ENCODE measurements at places on chromosomes 5 and 9.

- peak; percentile 59 for DNase-seq
Measured at GRCh38 chr9:131500377-131500776, 2.3 kb upstream of the POMT1 start.

- no peak for DNase-seq
Measured at GRCh38 chr9:130857864-130858738, 23.0 kb downstream of the ABL1 start.

- no peak for DNase-seq
Measured at GRCh38 chr5:51829691-51830090, 446.4 kb downstream of the ISL1 start.

- DNase-seq = no peak
Measured at GRCh38 chr9:95095641-95096355, 221.7 kb downstream of the FANCC start.

DNA sequence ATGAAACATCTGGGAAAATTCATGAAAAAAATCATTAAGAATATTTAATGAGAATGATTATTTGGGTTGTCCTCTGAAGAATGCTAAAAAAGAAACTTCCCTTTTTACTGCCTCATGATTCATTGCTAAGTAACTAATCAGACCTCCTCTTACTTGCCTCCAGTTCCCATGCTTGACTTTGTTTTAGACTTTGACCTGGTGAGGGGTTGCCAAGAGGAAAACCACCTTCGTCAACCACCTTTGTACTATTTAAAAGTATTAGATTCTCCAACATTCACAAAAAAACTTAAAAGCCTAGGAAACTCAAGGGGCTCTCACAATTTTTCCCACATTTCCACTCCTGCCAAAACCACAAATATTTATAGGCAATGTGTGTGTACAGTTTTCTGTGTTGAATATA lies 115.2 kb upstream of the ST8SIA4 start:
- DNase-seq = no peak

GRCh38 chr9:118729981-118730380 lies 639.3 kb downstream of the BRINP1 start:
- no peak for DNase-seq

GRCh38 chr5:400282-401145 lies 42.5 kb upstream of the EXOC3 start:
- DNase-seq = no peak

- DNase-seq = no peak
Measured at GRCh38 chr9:691825-692400, 149.6 kb upstream of the DMRT1 start.

GRCh38 chr9:95736370-95736769 lies 139.1 kb upstream of the ERCC6L2 start:
- no peak for DNase-seq

GRCh38 chr5:78293851-78294247 lies 649 bp downstream of the AP3B1 start:
- DNase-seq = no peak

DNA sequence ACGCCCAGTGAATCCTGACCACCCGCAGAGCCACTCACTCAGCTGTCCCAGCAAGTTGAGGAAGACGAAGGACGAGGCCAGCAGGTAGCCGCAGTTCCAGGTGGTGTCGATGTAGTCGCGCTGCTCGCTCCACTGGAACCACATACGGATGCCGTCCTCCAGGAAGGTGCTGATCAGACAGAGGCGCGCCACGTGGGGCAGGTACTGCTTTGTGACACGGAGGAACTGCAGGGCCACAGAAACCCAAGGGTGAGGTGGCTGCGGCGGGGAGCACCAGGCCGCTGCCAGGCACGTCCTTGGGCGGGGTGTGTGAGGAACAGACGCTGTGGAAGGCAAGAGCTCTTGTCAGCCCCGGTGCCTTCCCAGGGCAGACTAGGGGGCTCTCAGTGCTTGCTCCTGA lies 8.6 kb downstream of the SURF4 start:
- no peak for DNase-seq

DNA sequence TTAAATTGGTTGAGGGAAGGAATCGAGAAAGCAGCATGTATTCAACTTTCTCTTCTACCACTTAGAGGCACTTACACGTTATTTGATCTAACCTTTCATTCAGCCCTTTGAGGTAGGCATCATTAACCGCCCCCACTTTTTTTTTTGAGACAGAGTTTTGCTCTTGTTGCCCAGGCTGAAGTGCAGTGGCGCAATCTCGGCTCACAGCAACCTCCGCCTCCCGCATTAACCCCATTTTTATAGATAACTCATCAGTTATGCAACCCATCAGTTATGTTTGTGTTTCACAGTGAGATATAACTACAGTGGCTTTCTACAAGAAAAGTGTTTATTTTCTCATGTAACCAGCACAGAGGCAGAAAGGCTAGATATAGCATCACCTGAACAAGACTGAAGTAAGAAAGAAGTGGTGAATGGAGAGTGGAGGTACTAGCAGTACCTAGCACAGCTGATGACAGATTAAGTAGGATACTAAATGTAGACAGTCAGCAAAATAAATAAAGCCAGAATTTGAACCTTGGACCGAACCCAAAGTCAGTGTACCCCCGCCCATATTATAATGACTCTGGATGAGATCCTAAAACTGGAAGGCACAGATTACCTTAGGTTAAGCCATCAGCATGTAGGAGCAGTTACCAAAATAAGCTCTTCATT lies 91.2 kb downstream of the PJA2 start:
- DNase-seq = no peak

- DNase-seq = no peak
Measured at GRCh38 chr5:43680286-43680685, 77.3 kb downstream of the NNT start.

- no peak for DNase-seq
Measured at GRCh38 chr9:28841775-28842174, 1268.5 kb upstream of the C9orf72 start.

- DNase-seq = no peak
Measured at GRCh38 chr9:100063185-100063584, 35.6 kb downstream of the ERP44 start.

- no peak for DNase-seq
Measured at GRCh38 chr5:78361631-78361993, 1.2 kb downstream of the SCAMP1 start.

- DNase-seq = no peak
Measured at GRCh38 chr9:91720751-91721705, 229.0 kb downstream of the ROR2 start.

- no peak for DNase-seq
Measured at GRCh38 chr9:21585756-21586752, 103.9 kb upstream of the IFNE start.

DNA sequence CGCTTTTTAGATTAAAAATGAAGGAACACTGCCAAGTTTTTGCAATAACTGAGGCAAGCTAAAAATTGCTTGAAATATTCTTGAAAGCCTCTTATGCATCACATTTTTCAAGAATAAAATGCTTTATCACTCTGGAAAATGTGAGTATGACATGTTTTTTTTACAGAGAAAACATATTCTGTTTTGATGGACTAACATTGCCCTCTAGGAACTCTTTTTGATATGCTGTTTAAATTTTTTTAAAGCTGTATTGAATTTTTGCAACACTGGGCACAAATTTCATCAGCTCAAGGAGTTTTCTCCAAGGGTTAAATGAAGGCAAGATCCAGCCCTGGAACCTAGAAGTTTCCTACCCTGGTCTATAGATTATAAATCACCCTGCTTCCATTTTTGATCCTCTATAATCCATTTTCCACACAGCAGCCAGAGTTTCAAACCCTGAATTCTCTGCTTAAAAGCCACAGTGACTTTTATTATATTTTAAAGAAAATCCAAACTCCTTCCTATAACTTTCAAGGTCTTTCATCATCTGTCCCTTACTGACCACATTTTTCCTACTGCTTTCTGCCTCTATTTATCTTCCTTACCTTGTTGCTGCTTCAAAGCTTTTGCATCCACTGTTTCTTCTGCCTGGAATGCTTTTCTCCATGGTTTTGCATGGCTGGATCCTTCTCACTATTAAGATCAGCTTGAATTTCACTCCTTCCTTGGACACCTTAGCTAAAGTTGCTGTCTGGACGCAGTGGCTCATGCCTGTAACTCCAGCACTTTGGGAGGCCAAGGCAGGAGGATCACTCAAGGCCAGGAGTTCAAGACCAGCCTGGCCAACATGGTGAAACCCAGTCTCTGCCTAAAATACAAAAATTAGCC lies 60.9 kb downstream of the IL31RA start:
- DNase-seq = no peak

- no peak for DNase-seq
Measured at GRCh38 chr9:97809666-97810344, 43.2 kb upstream of the FOXE1 start.

DNA sequence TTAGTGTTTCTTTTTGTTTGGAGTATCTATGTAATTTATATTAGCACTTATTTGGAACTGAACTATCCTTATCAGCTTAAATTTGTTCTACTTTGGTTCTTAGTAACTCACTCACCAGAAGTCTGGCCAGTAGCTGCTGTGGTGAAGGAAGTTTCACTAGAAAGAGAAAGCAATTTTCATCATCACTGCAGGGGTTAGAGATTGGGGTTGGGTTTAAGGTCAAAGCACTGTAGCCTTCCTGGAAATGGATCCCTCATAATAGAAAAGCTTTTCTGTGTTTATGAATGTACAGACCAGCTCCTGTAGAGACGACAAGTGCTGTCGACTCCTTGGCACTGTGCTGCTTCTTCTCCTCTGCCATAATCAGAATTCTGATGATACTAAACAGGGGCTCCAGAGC lies 22.2 kb downstream of the MROH2B start:
- no peak for DNase-seq

DNA sequence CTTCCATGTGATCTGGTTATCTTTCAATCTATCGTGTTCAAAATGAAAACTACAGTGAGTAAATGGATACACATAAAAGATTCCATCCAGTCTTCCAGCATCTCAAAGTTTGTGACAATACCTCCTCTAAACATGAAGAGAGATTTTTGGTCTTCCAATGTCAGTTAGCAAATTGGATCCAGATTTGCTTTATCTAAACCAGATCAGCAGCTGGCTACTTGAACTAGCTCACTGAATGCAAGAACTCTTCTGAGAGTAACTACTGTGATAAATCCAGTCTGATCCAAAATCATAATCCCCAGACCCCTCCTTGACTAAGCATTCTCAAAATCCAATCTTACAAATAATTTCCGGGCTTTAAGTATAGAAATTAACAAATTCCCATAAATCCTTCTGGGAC lies 2177.9 kb upstream of the C9orf72 start:
- no peak for DNase-seq

- no peak for DNase-seq
Measured at GRCh38 chr9:21028466-21028865, 3.0 kb downstream of the HACD4 start.

- no peak for DNase-seq
Measured at GRCh38 chr5:80799041-80799440, 144.3 kb upstream of the DHFR start.

DNA sequence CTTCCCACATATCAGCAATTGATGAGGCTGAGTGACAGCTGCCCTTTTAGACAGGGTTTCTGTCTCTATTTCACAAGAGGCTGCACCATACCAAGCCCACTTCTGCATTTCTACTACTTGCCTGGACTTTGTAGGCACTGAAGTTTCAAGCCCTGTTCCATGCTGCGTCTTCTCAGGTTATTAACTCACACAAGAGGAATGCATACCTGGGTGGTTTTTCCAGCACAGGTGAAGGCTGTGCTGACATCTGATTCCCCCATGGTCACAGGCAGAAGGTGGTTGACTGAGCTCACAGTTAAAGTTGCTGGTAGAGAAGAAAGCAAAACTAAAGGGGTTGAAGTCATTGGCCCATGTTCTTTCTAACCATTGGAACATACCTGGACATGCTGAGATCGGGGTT lies 86.6 kb downstream of the MAMDC2 start:
- DNase-seq = no peak

DNA sequence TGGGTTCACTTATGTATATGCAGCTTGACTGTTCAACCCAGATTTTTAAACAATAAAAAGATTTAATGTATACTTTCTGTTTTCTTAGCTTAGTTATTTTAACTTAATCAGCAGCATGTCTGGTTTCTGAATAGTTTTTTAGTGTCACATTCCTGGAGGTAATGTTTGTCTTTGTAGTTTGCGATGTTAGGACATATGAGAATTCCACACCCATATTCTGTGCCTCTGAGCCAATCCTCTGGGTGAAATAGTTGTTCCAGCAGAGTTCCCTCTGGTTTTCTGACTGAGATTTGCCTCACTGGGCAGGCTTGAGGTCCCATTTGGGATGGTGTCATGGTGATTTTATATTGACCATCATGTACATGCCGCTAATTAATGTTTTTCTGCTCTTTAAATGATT lies 48.6 kb downstream of the INIP start:
- no peak for DNase-seq

DNA sequence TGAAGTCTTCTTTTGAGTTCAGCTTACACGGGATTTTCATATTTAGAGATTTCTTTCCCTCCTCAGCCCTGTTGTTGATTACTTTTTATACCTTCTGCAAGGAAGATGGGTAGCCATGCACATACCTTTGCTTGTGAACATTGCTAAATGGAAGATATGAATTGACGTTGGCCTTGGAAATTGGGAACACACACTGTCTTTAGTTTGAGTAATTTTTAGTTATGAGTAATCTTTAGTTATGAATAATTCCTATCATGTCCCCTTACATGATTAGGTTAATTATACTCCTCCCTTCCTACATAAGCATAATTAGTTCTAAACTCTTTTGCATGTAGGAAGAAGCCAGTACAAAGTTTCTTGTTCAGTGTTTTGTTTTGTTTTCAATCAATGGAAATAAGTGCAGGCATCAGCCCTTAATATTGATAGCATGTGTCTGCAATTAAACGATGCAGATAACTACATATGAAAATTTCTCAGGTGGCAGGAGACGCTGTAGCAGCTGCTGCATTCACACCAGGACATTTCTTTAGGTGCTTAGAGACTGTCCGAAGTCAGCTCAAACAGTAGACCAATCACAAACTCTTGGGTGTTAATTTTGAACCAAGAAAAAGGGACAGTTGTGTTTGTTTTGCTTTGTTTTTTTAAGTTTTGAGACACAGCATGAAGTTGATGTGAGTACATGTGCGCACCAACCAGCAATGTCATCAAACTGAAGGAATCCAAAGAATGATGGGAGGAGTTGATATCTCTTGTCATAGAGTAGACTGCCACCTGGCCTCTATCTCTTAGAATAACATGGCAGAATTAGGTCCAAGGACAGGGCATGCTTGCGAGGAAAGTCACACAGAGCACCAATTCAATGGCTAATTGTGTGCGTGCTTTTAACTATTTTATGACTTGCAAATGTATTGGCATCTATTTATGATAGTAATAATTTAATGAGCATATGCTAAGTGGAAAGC lies 51.4 kb downstream of the SMARCA2 start:
- DNase-seq = no peak

DNA sequence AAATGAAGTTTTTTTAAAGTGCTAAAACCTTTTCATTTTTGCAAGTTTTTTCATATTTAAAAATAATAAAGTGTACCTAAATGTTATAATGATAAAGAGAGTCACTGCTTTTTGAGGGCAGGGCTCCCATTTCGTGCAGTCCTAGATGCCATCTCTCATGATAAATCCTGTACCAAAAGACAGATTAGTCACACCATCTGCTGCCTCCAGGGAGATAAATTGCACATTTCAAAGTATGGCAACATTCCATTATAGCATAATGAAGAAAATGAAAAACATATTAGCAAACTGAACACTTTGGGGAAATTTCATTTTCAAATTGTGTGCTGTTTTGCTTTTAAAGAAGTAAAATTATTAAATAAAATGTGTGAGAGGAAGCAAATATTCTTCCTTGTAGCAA lies 257.2 kb downstream of the KIAA0825 start:
- DNase-seq = no peak

Measured in effector CD4-positive, alpha-beta T cell (primary cell).